ENCODE measurements at places on chromosomes 13 and 19.

GRCh38 chr13:41652735-41653361 lies 195.5 kb downstream of the RGCC start:
- no peak for DNase-seq

- no peak for DNase-seq
These were observed 43.9 kb upstream of the MAP3K10 start for GRCh38 chr19:40147338-40147692.

- no peak for DNase-seq
These were observed 1240.5 kb downstream of the UQCRFS1 start for GRCh38 chr19:27972291-27973040.

DNA sequence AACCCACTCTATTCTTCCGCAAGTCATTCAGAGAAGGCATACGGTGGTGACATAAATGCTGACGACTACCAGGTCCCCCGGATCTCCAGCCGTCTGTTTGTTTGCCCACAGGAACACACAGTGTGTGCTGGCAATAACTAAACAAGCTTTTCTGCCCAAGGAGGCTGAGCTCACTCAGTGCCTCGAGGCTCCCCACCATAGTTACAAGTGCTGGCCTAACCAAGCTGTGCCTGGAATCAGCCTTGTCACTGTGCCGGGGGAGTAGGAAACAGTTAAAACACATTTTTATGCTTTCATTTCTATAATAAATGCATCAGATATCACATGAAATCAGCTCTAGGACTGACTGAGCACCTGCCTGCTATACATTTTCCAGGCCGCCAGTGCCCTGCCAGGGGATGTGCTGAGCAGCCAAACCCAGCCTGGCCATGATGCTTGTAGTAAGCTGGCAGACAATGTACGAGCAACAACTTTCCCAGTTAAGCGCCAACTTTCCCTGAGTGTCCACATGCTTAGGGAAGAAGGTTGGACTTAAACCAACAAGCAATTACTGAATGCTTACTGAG lies 28.1 kb downstream of the BRD4 start:
- no peak for DNase-seq

- DNase-seq: no peak
These were observed 49.1 kb downstream of the LMO7 start for GRCh38 chr13:75685239-75685697.

DNA sequence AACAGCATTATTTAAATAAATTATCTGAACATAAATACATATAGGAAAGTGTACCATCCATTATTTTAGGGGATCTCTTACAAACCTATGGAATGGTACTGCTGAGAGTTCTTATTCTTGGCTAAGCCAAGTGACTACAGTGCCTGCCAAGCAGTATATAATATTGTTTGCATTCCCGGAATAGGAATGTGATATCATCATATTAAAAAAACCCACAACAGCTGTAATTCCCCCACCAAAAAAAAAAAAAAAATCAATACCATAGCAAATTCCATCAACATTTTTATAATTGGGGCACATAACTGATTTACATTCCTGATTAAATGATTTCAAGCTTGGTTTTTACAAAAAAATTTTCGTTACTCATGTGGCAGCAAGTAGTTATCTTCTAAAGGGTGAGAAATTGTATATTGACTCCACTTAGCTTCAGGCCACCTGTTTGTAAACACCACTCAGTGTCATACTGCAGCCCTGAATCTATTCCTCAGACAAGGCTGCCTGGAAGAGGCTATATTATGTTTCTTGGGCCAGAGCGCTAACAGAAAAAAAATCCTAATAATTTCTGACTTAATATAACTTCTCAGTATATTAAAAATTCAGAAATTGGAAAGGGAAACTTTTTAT lies 278.1 kb downstream of the DNAJC15 start:
- DNase-seq: no peak

GRCh38 chr19:489418-490196 lies 6.7 kb upstream of the MADCAM1 start:
- no peak for DNase-seq

DNA sequence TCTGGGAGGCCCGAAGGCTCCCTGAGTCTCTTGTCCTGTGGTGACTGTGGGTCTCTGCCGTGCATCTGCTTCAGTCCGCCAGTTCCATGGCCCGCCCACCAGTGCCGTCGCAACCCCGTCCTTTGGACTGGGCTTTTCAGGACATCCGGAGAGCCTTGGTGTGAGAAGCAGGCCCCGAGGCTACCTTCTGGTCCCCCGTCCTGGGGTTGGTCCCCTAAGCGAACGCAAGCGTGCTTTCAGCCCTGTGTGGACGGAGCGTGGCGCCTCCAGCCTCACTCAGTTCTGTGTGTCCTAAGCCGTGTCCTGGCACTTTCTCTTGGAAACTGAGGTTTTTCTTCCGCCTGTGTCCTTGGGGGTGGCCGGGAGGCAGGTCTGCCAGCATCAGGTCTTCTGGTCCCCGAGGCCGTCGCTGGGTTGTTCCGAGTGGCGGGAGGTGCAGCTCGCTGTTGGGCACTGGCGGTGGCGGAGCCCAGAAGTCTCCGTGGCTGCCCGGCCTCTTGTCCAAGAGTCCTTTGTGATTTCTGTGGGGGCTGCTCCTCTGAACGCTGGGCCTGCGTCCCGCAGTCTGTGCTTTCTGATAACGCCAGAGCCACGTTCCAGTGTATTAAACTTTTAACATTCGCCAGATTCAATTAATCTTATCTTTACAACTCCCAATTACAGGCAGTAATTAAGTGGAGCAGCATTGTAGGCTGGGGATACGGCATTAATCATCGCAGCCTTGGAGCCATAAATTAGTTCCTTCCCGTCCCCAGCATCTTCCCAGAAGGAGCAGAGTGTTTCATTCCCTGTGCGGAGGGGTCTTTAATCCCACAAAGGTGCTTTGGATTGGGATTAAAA lies 99.5 kb downstream of the KDM4B start:
- no peak for DNase-seq

DNA sequence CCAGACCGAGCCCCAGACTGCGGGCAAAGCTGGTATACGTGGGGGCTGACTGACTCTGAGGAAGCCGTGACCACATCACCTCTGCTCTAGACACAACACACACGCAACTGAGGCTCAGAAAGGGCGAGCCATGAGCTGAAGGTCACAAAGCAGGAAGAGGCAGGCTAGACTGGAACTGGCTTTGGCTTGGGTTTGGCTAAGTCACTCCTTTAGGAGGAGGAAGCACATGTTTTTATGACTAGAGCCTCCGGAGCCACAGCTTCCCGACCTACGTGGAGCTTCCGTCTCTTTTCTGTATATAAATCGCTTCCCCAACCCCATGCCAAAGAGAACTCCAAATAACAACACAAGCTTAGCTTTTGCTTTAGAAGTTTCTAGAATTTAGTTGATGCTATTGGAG lies 48.0 kb downstream of the RFX2 start:
- DNase-seq: no peak

- DNase-seq: peak; percentile 66
These were observed 8.9 kb downstream of the CEBPA start for GRCh38 chr19:33293255-33294057.

DNA sequence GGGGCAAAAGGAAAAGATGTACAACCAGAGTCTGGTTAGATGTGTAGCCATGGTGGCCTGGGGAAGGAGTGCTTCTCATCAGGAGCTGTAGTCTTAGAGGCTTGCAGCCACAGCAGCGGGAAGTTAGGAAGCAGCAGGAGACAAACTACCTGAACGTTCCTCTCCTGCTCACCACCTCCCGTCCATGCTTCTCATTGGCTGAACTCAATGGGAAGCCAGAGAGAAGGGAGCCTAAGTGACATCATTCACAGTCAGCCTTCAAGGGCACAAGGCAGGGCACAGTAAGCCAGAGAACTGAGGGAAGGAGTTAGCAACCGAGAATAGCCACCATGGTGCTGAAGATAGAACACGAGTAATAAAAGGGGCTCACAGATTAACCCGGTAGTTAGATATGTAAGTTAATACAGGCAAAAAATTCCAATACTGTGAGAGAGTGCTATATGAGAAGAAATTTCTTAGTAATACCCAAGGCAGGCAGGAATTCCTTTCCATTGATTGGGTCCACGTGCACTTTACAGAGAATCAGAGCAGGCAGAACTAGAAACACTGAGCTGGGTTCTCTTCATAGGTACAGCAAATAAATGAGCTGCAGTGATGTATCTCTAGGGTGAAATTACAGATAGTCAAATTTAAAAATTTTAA lies 391.5 kb upstream of the DACH1 start:
- no peak for DNase-seq

GRCh38 chr19:29941828-29942403 lies at the start of gene URI1:
TSS of gene URI1 (plus strand) at chr19:29942239. CDS start at chr19:29942548, 309 bp downstream.
- DNase-seq: peak; percentile 84

Measured in NCI-H526 (cell line).